ENCODE measurements at places on chromosomes 1 and 21. TPM values are rescaled to one million over a fixed set of nuclear protein-coding genes. Genes with fewer than 3 reads are reported as not detected.

DNA sequence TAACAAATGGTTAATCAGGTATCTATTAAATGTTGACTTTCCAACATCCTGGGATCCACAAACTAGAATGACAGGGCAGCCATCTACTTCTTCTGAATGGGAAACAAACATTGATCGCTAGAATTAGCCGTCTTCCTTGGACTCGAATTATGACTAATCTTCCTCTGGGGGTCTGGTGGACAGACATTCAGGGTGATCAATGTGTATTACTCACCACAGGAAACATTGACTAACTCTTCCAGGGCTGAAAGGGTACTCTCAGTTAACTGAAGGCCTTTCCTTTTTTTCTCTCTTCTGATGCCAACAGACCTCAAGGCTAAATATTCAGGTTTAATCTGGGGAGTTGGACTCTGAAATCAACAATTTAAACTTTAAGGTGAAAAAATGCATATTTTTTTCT, 9.5 kb downstream of the NOL9 start:
- DNase-seq: peak; percentile 87

- DNase-seq: no peak
Measured at GRCh38 chr1:83694449-83694848, 304.5 kb downstream of the TTLL7 start.

- DNase-seq: no peak
Measured at GRCh38 chr1:115467196-115467595, 129.1 kb upstream of the NGF start.

GRCh38 chr1:94852788-94853187, 32.6 kb downstream of the SLC44A3 start:
- DNase-seq: no peak

GRCh38 chr1:3807769-3808168, 11.5 kb upstream of the LRRC47 start:
- DNase-seq: no peak

DNA sequence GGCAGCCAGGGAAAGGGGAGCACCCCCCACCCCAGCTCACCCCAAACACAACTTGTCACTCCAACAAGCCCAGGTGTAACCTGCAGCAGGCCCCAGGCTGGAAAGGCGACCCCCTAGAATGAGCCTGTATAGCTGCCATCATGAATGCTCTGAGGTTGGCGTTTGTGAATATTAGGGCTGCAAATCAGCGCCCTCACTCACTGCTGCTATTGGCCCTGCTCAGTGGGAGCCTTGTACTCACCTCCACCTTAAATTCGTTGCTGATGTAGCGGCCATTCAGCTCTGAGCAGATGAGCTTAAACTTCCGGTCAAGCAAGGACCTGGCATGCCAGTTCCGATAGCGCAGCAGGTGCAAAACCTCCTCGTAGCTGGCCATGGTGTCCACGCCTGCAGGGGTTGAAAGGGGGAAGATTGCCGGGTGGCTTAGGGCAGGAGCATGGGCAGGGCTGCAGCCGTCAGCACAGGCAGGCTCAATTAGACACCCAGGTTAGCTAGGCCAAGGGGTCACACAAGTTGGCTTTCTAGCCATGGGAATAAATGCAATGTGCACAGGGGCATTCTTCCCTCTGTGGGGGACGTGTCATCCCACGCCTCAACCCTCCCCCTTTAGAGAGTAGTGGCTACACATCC, 81.7 kb downstream of the PIK3CD start:
- DNase-seq: no peak

DNA sequence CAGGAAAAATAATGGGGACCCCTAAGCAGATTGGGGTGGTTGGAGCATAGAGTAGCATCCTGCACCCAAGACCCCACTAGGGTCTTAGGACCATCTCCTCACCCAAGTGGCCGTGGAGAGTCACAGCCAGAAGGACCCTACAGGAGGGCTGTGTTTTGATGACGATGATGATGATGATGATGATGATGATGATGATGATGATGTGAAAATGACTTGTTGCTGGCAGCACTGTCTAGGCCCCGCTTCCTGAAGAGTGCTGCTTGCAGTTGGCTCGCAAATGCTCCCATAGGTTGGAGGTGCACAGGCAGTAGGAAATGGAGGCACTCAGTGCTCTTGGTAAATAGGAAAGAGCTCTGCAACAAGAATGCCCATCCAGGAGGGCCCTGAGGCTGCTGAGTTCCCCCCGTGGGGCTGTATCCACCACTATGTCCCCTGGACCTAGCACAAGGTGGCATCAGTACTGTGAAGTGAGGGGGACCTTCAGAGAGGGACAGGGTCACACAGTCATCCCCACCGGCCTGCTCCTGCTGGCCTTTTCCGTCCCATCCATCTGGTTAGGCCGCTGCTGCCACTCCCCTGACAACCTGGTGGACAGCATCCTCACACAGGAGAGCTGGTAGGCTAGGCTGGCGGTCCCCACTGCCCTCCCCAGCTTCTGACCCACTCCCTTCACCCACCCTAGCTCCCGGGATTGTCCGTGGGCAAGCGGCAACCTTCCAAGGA, 139.6 kb downstream of the FOXD2 start:
- DNase-seq: no peak

DNA sequence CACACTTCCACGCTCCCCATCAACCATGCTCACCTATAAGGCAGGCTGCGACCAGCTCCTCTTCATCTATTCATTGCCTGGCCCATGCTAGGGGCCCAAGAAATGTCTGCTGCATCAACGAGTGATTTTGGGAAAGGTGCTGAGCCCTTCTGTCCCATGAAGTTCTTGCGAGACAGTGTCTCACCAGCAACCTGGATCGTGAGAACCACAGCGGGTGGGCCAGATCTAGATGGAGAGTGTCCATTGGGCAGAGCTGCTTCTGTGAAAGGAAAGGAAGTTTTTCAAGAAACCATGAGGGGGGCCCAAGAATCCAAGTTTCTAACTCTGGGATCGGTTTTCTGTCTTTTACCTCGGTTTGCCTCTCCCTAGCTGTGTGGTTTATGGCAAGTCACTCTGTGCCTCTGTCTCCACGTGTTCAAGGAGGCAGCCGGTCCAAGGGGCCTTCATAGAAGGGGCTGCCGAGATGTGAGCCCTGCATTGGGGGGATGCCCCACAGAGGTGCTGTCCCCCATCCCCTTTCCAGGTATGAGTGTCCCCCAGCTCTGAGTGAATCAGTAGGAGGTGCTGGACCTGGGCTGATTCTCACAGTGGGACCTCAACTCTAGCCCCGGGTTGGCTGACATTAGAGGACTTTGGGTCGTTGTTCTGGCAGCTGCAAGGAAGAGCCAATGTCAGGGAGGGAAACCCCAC, 8.3 kb upstream of the PADI1 start:
- DNase-seq: no peak

The TXNIP gene
- 53.2 TPM for total RNA-seq

The KIF21B gene
- total RNA-seq: 1.9 TPM

GRCh38 chr1:180571060-180571831, 12.5 kb downstream of the OVAAL start:
- no peak for DNase-seq

DNA sequence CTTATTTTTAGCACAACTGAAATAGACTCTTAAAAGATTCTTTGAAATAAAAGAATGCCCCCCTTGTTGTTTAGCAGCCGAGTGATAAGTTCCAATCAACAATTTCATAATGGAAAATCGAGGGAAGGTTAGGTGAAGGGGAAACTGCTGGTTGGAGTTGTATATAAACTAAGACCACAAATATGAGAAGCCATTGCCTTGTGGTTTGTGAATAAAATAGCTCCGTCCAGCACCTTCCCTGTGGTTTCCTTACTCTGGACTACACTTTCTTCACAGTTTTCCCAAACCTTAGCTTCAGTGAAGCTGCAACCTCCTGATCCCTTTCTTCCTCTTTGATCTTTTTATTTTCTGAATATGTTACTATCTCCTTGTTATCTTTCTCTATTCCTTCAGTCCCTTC, 6.7 kb upstream of the RAB3GAP2 start:
- no peak for DNase-seq

GRCh38 chr1:186009039-186009737, 275.0 kb downstream of the HMCN1 start:
- DNase-seq: peak; percentile 96

GRCh38 chr21:31416465-31416864, 72.4 kb upstream of the TIAM1 start:
- DNase-seq: no peak

DNA sequence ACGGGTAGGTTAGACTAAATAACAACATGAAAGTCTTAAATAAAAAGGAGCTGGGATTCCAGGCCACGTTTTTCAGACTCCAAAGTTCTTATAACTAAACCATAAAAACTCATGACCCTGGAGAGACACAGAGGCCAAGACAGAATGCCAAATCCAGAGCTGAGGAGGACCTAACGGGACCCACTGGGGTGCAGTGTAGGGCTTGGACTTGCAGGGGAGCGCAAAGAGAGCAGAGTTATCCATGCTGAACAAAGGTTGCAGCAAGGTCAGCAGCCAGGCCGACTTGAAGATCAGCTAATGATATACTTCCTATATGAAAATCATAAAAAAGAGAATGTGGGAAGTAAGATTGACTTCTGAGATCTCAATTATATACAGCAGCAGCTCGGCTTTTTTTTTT, 237.1 kb downstream of the TM2D1 start:
- no peak for DNase-seq

The AMY1A gene
- not detected for total RNA-seq

GRCh38 chr21:38321568-38321967, 64.8 kb downstream of the KCNJ15 start:
- no peak for DNase-seq

The OLIG1 gene
- not detected for total RNA-seq

DNA sequence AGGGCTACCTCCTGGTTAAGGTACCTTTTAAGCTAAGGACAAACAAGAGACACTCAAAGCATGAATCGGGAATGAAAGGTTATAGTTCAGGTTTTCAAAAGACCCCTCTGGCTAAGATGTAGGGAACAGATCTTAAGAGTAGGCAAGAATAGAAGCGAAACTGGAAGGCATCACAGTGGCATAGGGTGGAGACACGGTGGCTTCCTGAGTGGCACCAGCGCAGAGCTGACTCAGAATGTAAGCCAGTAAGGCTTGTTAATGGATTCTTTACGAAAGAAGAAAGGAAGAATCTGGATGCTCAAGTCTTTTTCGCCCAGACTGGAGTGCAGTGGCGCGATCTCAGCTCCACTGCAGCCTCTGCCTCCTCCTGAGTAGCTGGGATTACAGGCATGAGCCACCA, 21.2 kb downstream of the PADI6 start:
- no peak for DNase-seq

GRCh38 chr1:38571726-38572125, 287.8 kb downstream of the RRAGC start:
- DNase-seq: no peak

The OR14K1 gene
- not detected for total RNA-seq

The PKP1 gene
- under 0.01 TPM for total RNA-seq

DNA sequence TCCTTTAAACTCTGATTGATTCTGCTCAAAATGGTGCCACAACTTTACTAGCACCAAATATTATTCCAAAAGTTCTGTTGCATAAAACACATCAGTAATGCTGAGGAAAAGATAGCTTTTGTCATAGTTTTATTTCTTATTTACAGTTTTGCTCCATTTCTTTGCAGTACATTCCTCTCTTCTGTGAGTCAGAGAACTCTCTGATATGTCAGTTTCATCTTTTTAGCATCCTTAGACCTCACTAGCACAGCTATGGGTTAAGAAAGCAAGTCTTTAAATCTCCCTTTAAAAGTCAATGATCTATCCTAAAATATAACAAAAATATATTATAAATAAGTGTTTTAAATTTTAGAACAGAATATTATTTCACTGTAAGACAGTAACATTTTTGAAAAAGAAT, 356.6 kb upstream of the SNX7 start:
- no peak for DNase-seq

- DNase-seq: no peak
Measured at GRCh38 chr1:68969441-68969840, 472.6 kb upstream of the DEPDC1 start.

DNA sequence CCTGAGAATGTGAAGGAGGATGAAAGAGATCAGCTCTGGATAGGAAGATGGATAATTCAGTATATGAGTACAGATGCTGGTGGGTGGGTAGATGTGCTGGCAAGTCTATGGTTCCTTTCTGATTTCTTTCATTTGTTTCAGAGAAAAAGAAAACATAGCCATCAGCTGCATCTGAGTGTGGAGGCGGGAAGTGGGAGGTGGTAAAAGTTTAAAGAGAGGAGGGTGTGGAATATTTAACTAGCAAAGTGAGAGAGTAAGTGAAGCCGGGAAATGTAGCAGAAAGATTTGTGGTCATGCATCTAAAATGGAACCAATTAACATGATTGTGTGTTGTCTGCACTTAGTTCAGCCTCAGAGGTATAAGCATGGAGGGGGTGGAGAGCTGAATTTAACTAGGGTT, 16.4 kb downstream of the RPE65 start:
- no peak for DNase-seq

GRCh38 chr1:10990828-10991227, 21.6 kb upstream of the TARDBP start:
- DNase-seq: no peak

The HEYL gene
- 0.13 TPM for total RNA-seq

GRCh38 chr1:227234998-227235405, 83.3 kb downstream of the CDC42BPA start:
- DNase-seq: peak; percentile 84

DNA sequence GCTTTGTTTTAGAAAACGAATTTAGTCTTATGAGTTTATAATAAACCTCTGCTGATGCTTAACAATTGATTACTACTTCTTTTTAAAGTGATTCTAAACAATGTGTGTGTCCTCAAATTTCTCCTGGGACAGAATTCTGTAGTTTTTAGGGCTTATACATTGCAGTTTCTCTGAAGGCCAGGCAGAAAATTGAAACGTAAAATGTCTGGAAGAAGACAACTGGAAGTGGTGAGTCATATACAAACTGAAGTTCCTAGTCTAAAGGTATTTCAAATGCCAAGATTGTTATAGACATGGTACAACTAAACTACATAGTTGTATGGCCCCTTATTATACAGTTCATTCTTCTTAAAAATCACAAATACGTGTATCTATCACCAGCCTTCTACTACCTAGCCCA, 30.5 kb upstream of the RC3H1 start:
- DNase-seq: no peak

GRCh38 chr1:228275430-228276173, 67.8 kb downstream of the OBSCN start:
- no peak for DNase-seq

The LCE1F gene
- total RNA-seq: not detected

The GNAT2 gene
- total RNA-seq: 0.13 TPM

GRCh38 chr1:77446841-77447555, 165.2 kb downstream of the AK5 start:
- DNase-seq: peak; percentile 10

Measured in dermis microvascular lymphatic vessel endothelial cell (primary cell).